ENCODE measurements at places on chromosomes 5 and 9.

DNA sequence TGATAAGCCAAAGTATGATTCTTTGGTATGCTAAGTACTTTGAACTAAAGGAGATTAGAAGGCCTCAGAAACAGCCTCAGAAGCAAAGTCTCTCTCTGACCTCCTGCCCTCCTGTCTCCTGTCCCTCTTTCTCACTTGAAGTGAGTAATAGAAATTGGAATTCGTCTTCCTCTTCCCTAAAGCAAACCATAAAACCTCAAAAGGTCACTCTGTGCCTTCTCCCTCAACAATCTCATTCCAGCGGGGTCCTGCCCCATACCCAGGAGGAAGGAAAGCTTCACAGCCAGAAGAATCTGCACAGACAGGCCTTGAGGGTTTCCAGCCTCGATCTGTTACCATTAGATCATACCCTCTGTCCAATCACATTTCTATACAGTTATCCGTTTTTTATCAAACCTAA lies 87.8 kb downstream of the HAPLN1 start:
- DNase-seq = no peak

GRCh38 chr9:80491086-80491696 lies 919.4 kb downstream of the TLE4 start:
- no peak for DNase-seq

DNA sequence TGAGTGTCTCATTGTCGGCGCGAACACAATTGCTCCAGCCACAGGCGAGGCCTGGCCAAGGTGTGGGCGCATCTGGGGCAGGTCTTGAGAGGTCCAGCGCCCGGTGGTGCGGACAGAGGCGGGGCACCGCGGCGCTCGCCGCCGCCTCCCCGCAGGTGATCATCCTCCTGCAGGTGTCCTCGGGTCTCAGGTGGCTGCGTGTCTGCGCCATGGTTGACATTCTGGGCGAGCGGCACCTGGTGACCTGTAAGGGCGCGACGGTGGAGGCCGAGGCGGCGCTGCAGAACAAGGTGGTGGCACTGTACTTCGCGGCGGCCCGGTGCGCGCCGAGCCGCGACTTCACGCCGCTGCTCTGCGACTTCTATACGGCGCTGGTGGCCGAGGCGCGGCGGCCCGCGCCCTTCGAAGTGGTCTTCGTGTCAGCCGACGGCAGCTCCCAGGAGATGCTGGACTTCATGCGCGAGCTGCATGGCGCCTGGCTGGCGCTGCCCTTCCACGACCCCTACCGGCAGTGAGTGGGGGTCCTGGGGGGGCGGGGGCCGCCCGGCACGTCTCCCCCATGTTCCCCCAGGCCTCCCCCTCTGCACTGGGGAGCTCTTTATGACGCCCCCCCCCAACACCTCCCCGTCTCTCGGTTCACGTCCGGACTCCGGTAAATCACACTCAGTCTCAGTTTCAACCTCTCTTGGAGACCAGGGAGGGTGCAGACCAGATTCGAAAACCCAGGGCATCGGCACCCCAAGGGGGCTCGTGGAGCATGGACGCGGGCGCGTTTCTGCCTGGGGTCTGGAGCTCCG lies 446 bp downstream of the NXNL2 start:
- no peak for DNase-seq

- no peak for DNase-seq
These were observed 79.3 kb upstream of the RASA1 start for GRCh38 chr5:87188391-87188790.

GRCh38 chr9:137224830-137225694 lies at the start of gene CYSRT1:
TSS of gene CYSRT1 (plus strand) at chr9:137225174. CDS start at chr9:137225622, 448 bp downstream.
- DNase-seq = no peak

DNA sequence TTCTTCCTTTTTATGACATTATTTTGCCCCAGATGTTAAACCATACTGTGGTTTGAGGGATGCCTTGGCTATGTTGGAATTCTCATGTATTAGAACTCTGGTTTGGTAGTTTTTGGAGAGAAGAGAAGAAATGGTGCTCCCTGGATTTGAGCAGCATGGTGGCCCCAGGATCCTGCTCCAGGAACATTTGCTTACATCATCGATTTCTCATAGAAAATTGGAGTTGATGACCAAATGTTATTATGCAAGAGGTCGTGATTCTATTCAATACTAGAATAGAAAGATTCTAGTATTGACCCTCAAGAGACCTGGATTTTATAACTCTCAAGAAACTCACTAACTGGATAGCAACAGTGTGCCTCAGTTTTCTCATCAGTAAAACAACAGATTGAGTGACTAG lies 77.5 kb upstream of the GNAQ start:
- DNase-seq = no peak

DNA sequence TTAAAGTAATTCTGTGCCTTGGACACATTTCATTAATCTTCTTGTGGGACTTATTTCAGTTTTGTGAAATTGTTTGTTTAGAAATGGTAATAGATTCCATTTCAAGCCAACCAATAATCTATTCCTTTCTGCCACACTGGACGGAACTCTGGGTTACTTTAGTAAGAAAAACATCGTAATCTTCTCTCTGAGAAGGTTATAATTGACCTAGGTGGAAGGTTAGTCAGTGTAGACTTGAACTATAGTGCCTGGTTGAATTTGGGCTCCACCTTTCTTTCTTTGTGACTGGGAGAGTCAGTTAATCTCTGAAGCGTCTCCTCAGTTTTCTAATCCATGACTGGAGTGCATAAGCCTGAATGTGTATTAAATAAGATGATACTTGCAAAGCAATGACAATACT lies 89.7 kb upstream of the PRLR start:
- no peak for DNase-seq

DNA sequence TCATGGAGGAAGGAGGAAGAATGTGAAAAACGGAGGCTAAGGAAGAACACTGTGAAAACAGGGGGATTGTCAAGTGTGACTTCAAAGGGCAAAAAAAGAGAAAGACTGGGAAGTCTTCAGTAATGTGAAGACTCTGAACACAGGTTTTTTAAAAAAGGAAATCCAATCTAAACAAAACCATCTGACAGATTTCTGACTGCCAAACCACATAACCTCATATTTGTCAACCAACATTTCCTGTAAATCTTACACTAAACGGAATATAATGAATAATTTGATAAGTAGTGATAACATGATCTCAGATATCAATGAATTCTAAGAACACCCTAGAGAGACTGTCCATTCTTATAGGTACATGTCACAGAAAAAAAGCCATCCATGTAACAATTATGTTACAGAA lies 124.7 kb downstream of the FBN2 start:
- no peak for DNase-seq

Measured in NCI-H1092 treated with DMSO at 0.1 percent for 48 hours (cell line).